ENCODE measurements at places on chromosomes 1 and 21.

DNA sequence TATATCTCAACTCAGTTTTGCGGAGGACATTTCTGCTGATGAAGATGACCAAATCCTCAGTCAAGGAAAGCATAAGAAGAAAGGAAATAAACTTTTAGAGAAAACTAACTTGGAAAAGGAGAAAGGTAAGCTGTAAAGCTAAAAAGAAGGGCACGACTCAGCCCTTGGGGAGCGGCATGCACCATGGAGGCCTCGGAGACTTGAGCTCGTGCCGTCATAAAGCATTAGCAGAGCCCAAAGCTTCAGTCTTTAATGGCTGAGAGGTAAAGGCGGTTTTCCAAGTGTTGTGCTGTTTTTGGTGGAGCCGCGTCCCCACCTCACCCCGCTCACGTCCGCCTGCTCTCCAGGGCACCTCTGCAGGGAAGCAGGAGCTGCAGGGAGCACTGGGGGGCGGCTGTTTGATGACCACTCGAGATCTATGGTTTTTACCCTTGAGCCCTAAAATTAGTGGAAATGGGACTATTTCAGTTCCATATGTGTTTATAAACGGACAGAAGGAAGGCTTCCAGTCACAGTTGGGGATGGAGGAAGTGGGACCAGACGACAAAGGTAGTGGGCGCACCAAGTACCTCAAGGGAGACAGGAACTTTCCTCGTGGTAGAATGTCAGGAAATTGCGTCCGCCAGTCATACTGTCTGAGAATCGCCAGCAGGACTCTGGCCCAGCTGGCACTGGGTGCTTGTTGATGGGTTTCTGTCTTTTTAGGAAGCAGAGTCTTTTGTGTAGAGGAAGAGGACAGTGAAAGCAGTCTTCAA lies 27.6 kb downstream of the RRP1B start:
- no peak for DNase-seq

- no peak for DNase-seq
Observed at GRCh38 chr1:30727824-30728223, 4.4 kb upstream of the MATN1 start.

GRCh38 chr1:193019442-193020026 lies 39.6 kb downstream of the UCHL5 start:
- DNase-seq: no peak

DNA sequence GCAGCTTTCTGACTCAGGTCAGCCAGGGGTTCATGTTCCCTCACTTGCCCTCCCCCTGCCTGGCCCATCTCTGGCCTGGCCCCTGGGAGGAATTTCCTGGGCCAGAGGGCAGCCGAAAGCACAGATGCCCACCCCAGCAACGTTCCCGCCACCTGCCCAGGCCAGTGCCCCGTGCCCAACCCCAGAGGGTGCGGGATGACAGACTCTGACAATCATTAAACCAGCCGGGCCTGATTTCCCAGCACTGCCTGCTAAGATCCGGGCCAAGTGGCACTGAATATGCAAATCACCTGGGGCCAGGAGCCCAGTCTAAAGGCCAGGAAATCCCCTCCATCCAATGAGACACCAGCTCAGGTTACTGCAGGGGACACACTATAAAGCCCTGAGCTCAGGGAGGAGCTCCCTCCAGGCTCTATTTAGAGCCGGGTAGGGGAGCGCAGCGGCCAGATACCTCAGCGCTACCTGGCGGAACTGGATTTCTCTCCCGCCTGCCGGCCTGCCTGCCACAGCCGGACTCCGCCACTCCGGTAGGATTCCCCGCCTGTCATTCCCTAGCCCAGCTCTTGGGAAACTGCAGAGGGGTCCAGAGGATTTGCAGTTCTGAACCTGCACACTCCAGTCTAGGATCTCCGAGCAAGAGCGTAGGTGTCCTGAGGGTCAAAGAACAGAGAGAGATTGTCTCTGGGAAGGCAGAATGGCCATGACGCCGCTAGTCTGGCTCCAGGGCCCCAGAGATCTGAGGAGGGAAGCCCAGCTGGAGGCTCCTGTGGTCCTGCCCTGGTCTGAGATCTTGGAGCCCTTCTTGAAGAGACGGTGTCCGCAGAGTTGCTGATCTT lies at the start of gene ELF3:
Gene ELF3, plus strand, starts transcription at position 408 of the 836 bp plus-strand sequence. CDS start 550 bp downstream, outside the sequence.
- no peak for DNase-seq

DNA sequence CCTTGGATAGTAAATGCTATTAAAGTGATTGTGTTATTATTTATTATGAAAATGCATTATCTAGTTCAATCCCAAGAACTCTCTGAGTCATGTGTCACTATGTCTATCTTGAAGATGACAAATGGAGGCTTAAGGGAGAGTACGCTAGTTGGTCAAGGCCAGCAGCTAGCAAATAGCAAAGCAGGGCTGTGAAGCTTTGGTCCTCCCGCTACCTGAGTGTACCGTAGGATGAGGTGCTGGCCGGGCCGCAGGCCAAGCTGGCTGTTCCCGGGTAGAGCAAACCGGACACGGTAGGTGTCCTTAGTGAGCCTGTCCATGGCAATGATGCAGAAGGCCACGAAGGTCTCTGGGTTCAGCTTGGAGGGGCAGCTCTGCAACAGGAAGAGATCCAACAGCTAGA lies 9.3 kb downstream of the CYB5RL start:
- no peak for DNase-seq
